Uterine smooth muscle cell (primary cell): ENCODE measurements at places on chromosomes 16 and 17. TPM values are rescaled to one million over a fixed set of nuclear protein-coding genes. Genes with fewer than 3 reads are reported as not detected.

GGT6 gene
- total RNA-seq = not detected in 2 replicates

GLIS2 gene
- total RNA-seq = 2.2 and 3.6 TPM in 2 replicates

SRCAP gene
- 25.5 and 30.9 TPM in 2 replicates for total RNA-seq

TMEM238L gene
- not detected in 2 replicates for total RNA-seq

HBZ gene
- not detected in 2 replicates for total RNA-seq

LRRC36 gene
- total RNA-seq = 0.22 and 1.00 TPM in 2 replicates

HIGD1B gene
- total RNA-seq = not detected in 2 replicates

RAD51C gene
- 25.2 and 33.3 TPM in 2 replicates for total RNA-seq

ABCA6 gene
- total RNA-seq = 7.9 and 9.7 TPM in 2 replicates

TPSD1 gene
- total RNA-seq = not detected in 2 replicates

SMIM5 gene
- not detected in 2 replicates for total RNA-seq

CDK5R1 gene
- total RNA-seq = 1.00 and 1.1 TPM in 2 replicates

AATK gene
- total RNA-seq = 0.11 and 0.50 TPM in 2 replicates

CFAP20 gene
- 29.5 and 43.5 TPM in 2 replicates for total RNA-seq

KRT36 gene
- total RNA-seq = 0.11 and 0.12 TPM in 2 replicates

CBX2 gene
- 2.0 and 2.3 TPM in 2 replicates for total RNA-seq

RPH3AL gene
- 3.4 and 4.2 TPM in 2 replicates for total RNA-seq

SSTR5 gene
- total RNA-seq = 0.12 TPM in 1 of 2 replicates, not detected in the other

CACNG5 gene
- total RNA-seq = not detected in 2 replicates

ANKFN1 gene
- total RNA-seq = under 0.01 TPM in 1 of 2 replicates, not detected in the other

SLC16A6 gene
- total RNA-seq = 3.1 and 10.6 TPM in 2 replicates

SPATA22 gene
- total RNA-seq = not detected in 2 replicates

ATP2A1 gene
- total RNA-seq = 0.22 and 0.25 TPM in 2 replicates

EPN2 gene
- total RNA-seq = 29.2 and 34.2 TPM in 2 replicates

TBC1D10B gene
- total RNA-seq = 34.7 and 40.4 TPM in 2 replicates

ARL5C gene
- total RNA-seq = not detected in 2 replicates

NPIPA7 gene
- total RNA-seq = 0.75 and 1.2 TPM in 2 replicates

OR1F1 gene
- total RNA-seq = not detected in 2 replicates

OGFOD1 gene
- 73.1 and 95.2 TPM in 2 replicates for total RNA-seq

CIBAR2 gene
- not detected in 2 replicates for total RNA-seq

ZNF423 gene
- 0.44 and 0.62 TPM in 2 replicates for total RNA-seq

NPIPB9 gene
- 4.1 and 4.3 TPM in 2 replicates for total RNA-seq

DNAAF8 gene
- 0.44 and 1.4 TPM in 2 replicates for total RNA-seq

MYH11 gene
- under 0.01 and 0.11 TPM in 2 replicates for total RNA-seq

PYY gene
- not detected in 2 replicates for total RNA-seq

TPSG1 gene
- total RNA-seq = 0.37 TPM in 1 of 2 replicates, not detected in the other

PPM1E gene
- 0.55 and 1.2 TPM in 2 replicates for total RNA-seq

ITGAD gene
- not detected in 2 replicates for total RNA-seq

AIPL1 gene
- total RNA-seq = not detected in 2 replicates

NATD1 gene
- 0.77 and 3.6 TPM in 2 replicates for total RNA-seq

USP43 gene
- total RNA-seq = under 0.01 and 0.12 TPM in 2 replicates

PRR29 gene
- 0.11 and 0.25 TPM in 2 replicates for total RNA-seq

C17orf78 gene
- total RNA-seq = not detected in 2 replicates

PLSCR3 gene
- total RNA-seq = 11.4 and 20.5 TPM in 2 replicates

SMCR8 gene
- 18.6 and 21.2 TPM in 2 replicates for total RNA-seq

HSD17B1 gene
- total RNA-seq = 2.3 and 3.7 TPM in 2 replicates

UBE2O gene
- total RNA-seq = 23.1 and 24.7 TPM in 2 replicates

NTN1 gene
- 0.11 and 0.12 TPM in 2 replicates for total RNA-seq

COASY gene
- 15.1 and 16.3 TPM in 2 replicates for total RNA-seq

SNX20 gene
- not detected in 2 replicates for total RNA-seq
